Naive thymus-derived CD8-positive, alpha-beta T cell (primary cell): ENCODE measurements at places on chromosomes 13 and 19.
A peak's percentile ranks its signal among the peaks of the same experiment; 100 is the strongest.

GRCh38 chr19:48332351-48332661, 7.0 kb downstream of the EMP3 start:
- peak overlapping the region; percentile 95 for H3K27ac ChIP-seq
- H3K36me3 ChIP-seq: peaks cover 23% of the 10 kb centered on the region
- H3K27me3 ChIP-seq: no peaks in the 10 kb centered on the region
- no peak for DNase-seq
- H3K4me3 ChIP-seq: peak overlapping the region; percentile 99

- H3K27ac ChIP-seq: no peak overlapping the region
- peaks cover 3% of the 10 kb centered on the region for H3K27me3 ChIP-seq
- no peaks in the 10 kb centered on the region for H3K36me3 ChIP-seq
These were observed 648.3 kb upstream of the ARGLU1 start for GRCh38 chr13:107216046-107216755.

- H3K4me3 ChIP-seq: no peak overlapping the region
- H3K36me3 ChIP-seq: no peaks in the 10 kb centered on the region
- no peak overlapping the region for H3K27ac ChIP-seq
- H3K27me3 ChIP-seq: no peaks in the 10 kb centered on the region
These were observed 332.2 kb upstream of the SGCG start for GRCh38 chr13:22848539-22849052.

- H3K27me3 ChIP-seq: no peaks in the 10 kb centered on the region
- no peak overlapping the region for H3K4me3 ChIP-seq
- no peak for DNase-seq
- H3K36me3 ChIP-seq: no peaks in the 10 kb centered on the region
- H3K27ac ChIP-seq: no peak overlapping the region
These were observed 556.1 kb downstream of the EFNB2 start for GRCh38 chr13:105979131-105980011.

- H3K4me3 ChIP-seq: no peak overlapping the region
- peaks cover 3% of the 10 kb centered on the region for H3K27me3 ChIP-seq
- no peak for DNase-seq
- H3K36me3 ChIP-seq: no peaks in the 10 kb centered on the region
- H3K4me1 ChIP-seq: no peaks in the 10 kb centered on the region
These were observed 13.7 kb upstream of the SIGLEC10 start for GRCh38 chr19:51431124-51431523.

DNA sequence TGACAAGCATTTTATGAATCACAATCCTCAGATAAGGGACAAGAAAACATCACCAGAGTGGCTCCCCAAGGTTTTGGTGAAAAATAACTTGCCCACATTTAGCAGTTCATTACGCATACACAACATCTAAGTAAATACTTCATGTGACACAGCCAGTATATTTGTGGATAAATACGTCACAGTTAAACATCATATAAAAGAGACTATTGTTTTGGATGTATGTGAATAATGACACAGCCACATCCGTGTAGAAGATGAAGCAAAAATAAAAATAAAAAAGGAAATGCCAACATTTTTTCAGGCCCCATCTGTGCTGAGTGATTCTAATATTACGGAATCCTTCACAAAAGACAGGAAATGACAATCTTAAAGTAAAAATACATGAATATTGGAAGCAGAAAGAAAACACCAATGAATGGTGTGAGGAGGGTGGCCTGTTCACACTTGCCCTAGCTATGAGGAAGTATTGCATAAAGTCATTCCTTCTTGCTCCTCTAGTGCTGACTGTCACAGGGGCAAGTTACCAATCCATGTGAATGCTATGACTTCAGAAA, 457.1 kb downstream of the KLF12 start:
- DNase-seq: no peak
- no peaks in the 10 kb centered on the region for H3K4me1 ChIP-seq
- no peak overlapping the region for H3K4me3 ChIP-seq

DNA sequence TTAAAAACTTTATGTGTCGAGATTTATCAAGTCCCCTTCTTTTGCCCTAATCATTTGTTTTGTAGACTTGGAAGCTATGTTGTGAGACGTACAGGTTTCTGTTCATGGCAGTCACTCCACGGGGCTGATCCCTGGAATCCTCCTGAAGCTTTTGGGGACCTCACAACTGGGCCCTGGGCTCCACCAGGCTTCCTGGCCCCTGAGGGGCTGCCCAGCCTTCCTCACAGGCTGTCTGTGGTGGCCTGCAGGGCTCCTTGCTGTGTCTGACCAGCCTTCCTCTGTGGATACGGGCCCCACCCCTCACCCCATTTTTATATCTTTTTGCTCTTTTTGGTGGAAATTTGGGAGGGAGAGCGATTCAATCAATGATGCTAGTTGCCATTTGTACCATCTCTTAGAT, 38.1 kb downstream of the CHST8 start:
- no peak overlapping the region for H3K4me3 ChIP-seq
- no peaks in the 10 kb centered on the region for H3K4me1 ChIP-seq
- H3K36me3 ChIP-seq: no peaks in the 10 kb centered on the region
- DNase-seq: no peak
- H3K27ac ChIP-seq: no peak overlapping the region

DNA sequence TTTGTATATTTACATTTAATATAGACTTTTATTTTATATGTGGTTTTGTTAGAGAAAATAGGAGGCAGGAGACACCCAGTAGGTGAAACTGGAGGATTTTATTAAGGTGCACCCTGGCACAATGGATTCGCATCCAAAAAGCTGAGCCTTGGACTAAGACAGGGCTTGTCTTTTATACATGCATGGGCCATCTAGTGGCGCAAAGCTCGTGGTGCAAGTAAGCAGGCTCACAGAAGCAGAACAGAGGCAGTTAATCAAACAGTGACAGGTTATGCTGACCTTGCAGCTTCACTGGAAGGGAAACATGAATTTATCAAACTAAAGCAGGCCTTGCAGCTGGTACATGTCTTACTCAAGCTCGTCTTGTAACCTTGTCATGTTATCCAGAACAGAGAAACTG, 58.8 kb upstream of the ZNF681 start:
- peaks cover 2% of the 10 kb centered on the region for H3K36me3 ChIP-seq
- no peak overlapping the region for H3K4me3 ChIP-seq
- no peaks in the 10 kb centered on the region for H3K4me1 ChIP-seq
- no peaks in the 10 kb centered on the region for H3K27me3 ChIP-seq

GRCh38 chr13:85509512-85509911, 289.7 kb downstream of the SLITRK6 start:
- H3K27me3 ChIP-seq: no peaks in the 10 kb centered on the region
- no peaks in the 10 kb centered on the region for H3K36me3 ChIP-seq
- DNase-seq: no peak
- no peaks in the 10 kb centered on the region for H3K4me1 ChIP-seq
- no peak overlapping the region for H3K27ac ChIP-seq

- H3K4me1 ChIP-seq: peaks cover 10% of the 10 kb centered on the region
- H3K36me3 ChIP-seq: no peaks in the 10 kb centered on the region
- DNase-seq: no peak
- H3K27ac ChIP-seq: no peak overlapping the region
These were observed 12.2 kb upstream of the NFIX start for GRCh38 chr19:12983091-12983490.

DNA sequence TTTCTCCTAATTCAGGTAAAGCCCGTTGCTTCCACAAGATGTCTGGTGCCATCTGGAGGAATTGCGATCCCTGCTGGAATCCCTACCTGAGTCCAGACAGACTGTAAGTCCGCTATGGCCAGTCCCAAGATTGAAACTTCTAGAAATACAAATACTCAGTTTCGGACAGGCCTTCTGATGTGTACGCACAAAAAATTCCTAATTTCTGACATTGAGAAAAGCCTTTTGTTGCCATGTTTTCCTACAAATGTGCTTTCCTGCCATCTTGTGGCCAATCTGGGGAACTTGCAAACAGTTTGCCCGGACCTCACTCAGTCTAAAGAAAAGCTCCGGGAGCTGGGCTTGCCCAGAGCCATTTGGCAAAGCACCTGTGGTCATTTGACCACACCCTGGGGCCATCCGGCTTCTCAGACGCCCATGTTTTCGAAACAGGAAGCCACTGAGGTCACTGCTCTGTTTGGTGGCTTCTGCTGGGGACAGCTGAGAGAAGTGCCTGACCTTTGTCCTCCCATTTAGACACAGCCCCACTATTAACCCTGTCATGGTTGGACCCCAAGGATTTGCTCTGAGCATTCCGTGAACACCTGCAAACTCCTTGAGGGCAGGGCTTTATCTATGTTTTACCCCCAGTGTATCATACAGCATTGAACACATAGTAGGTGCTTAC, 79.4 kb downstream of the SLC15A1 start:
- H3K36me3 ChIP-seq: no peaks in the 10 kb centered on the region
- H3K4me1 ChIP-seq: peaks cover 5% of the 10 kb centered on the region
- DNase-seq: peak; percentile 45
- H3K4me3 ChIP-seq: no peak overlapping the region
- H3K27ac ChIP-seq: no peak overlapping the region

DNA sequence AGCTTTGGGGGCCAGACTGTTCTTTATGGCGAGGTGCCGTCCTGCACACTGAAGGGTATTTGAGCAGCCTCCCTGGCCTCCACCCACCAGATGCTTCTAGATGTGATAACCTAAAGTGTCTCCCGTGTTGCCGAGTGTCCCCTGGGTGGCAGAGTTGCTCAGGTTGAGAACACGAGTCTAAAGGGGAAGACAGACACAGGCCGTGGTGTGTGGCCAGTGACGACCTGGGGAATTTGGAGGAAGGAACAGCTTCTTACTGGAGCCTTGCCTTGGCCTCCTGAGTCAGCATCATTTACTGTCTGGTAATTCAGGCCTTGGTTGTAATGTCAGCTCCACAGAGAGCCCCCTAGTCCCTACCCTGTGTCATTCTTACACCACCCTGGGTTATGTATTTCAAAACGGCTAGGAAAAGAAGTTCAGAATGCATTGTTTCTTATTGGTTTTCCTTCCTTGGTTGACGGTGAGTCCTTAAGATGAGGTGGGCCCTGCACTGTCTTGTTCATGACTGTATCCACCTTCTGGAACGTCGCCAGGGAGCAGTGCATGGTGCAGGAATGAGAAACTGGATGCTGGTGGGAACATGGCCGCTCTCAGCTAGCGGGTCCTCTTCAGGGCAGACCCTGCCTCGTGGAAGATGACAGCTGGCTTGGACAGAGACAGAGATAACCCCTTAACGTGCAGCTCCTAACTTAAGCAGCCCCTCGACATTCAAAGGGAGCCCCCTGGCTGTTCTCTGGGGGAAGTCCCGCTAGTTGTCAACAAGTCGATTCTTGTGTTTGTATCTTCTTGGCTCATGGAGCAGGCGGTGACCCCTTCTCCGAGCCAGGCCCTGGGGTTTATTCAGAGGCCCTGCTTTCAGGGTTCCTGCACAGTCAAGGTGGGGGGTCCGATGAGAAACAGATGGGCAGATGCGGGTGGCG, 7.2 kb downstream of the SIN3B start:
- H3K36me3 ChIP-seq: peaks cover 82% of the 10 kb centered on the region
- no peak overlapping the region for H3K27ac ChIP-seq
- peaks cover 12% of the 10 kb centered on the region for H3K4me1 ChIP-seq
- no peak for DNase-seq
- H3K27me3 ChIP-seq: no peaks in the 10 kb centered on the region

- H3K27ac ChIP-seq: peak overlapping the region; percentile 47
- H3K4me3 ChIP-seq: no peak overlapping the region
- H3K36me3 ChIP-seq: no peaks in the 10 kb centered on the region
- DNase-seq: no peak
These were observed 8.2 kb downstream of the NFIC start for GRCh38 chr19:3374369-3375112.

GRCh38 chr19:46648961-46649960, 11.7 kb downstream of the DACT3 start:
- peaks cover 9% of the 10 kb centered on the region for H3K36me3 ChIP-seq
- peaks cover 19% of the 10 kb centered on the region for H3K27me3 ChIP-seq
- no peak for DNase-seq
- no peak overlapping the region for H3K27ac ChIP-seq

GRCh38 chr19:33646306-33646705, 24.6 kb downstream of the CHST8 start:
- H3K27ac ChIP-seq: no peak overlapping the region
- no peak overlapping the region for H3K4me3 ChIP-seq
- no peaks in the 10 kb centered on the region for H3K36me3 ChIP-seq
- H3K4me1 ChIP-seq: no peaks in the 10 kb centered on the region
- H3K27me3 ChIP-seq: peaks cover 19% of the 10 kb centered on the region

DNA sequence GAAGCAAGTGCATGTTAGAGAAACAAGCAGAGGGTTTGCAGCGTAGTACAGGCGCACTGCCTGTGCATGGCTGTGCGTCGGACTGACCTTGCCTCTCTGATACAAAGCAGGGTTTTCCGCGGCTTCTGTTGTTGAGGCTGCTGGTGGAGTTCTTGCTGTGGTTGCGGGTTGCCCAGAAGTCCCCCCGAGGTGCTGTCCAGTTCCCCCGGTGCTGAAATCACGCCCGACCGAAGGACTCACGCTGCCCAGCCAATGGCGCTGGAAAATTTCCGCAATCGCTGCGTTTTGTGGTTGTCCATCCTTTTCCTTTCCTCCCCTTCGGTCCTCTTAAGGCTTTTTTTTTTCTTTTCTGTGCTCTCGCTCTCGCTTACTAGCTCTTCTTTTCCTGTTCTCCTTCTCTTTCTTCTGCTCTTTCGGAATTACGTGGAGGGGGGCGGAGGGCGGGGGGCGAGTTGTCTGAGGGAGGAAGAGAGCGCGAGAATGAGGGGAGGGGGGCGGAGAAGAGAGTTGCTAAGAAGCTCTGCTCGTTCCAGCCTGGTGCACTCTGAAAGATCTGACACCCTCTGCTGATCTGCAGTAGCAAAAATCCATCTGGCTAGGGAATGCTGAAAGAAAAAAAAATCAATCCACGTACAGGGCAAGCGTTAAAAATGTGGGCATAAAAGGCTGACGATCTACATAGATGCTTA, at the start of gene SLITRK1:
Gene SLITRK1, minus strand, starts transcription at position 558 of the 689 bp plus-strand sequence. CDS start 967 bp downstream, outside the sequence.
- peaks cover 50% of the 10 kb centered on the region for H3K27me3 ChIP-seq
- peak; percentile 24 for DNase-seq
- no peak within 1 kb of the TSS for H3K27ac ChIP-seq
- H3K36me3 ChIP-seq: no peaks in the 10 kb centered on the region
- H3K4me3 ChIP-seq: no peak within 1 kb of the TSS
- peaks cover 12% of the 10 kb centered on the region for H3K4me1 ChIP-seq

- H3K27ac ChIP-seq: no peak overlapping the region
- peaks cover 49% of the 10 kb centered on the region for H3K36me3 ChIP-seq
- peaks cover 2% of the 10 kb centered on the region for H3K4me1 ChIP-seq
- peak; percentile 39 for DNase-seq
- no peaks in the 10 kb centered on the region for H3K27me3 ChIP-seq
- H3K4me3 ChIP-seq: no peak overlapping the region
These were observed 29.2 kb downstream of the COG6 start for GRCh38 chr13:39684531-39685137.

- no peak overlapping the region for H3K4me3 ChIP-seq
- H3K27me3 ChIP-seq: peaks cover 1% of the 10 kb centered on the region
- H3K36me3 ChIP-seq: no peaks in the 10 kb centered on the region
- DNase-seq: no peak
- H3K27ac ChIP-seq: peak overlapping the region; percentile 35
These were observed 18.4 kb upstream of the GAS6 start for GRCh38 chr13:113882267-113882630.

- H3K4me1 ChIP-seq: peaks cover 16% of the 10 kb centered on the region
- H3K27me3 ChIP-seq: peaks cover 25% of the 10 kb centered on the region
- no peak overlapping the region for H3K4me3 ChIP-seq
- DNase-seq: no peak
- no peak overlapping the region for H3K27ac ChIP-seq
These were observed 47.5 kb downstream of the SOX21 start for GRCh38 chr13:94664889-94665288.
